ENCODE measurements at places on chromosomes 3 and 15. TPM values are rescaled to one million over a fixed set of nuclear protein-coding genes. Genes with fewer than 3 reads are reported as not detected.
A peak's percentile ranks its signal among the peaks of the same experiment; 100 is the strongest.

Gene ZPLD1
- not detected for total RNA-seq

Gene GRAMD2A
- not detected for total RNA-seq

Gene TCF12
- 59.4 TPM for total RNA-seq

Gene ZNF619
- 7.4 TPM for total RNA-seq

Gene TMEM45A
- 3.0 TPM for total RNA-seq

Gene HRG
- not detected for total RNA-seq

- no peak overlapping the region for H3K4me3 ChIP-seq
- H3K27me3 ChIP-seq, result peaks cover 67% of the 10 kb centered on the region
- H3K4me1 ChIP-seq, result peaks cover 51% of the 10 kb centered on the region
- no peak for DNase-seq
Measured at GRCh38 chr3:66496301-66496700, 4.5 kb downstream of the LRIG1 start.

GRCh38 chr3:170222647-170223541 is 670 bp downstream of the PRKCI start:
- peak overlapping the region; percentile 72 for H3K27ac ChIP-seq
- H3K36me3 ChIP-seq, result peaks cover 4% of the 10 kb centered on the region
- no peaks in the 10 kb centered on the region for H3K27me3 ChIP-seq
- DNase-seq, result peak; percentile 45
- peak overlapping the region; percentile 86 for H3K4me3 ChIP-seq

GRCh38 chr3:123869165-123869564 is 15.0 kb downstream of the MYLK start:
- H3K27me3 ChIP-seq, result peaks cover 6% of the 10 kb centered on the region
- H3K4me3 ChIP-seq, result no peak overlapping the region
- no peak overlapping the region for H3K27ac ChIP-seq
- DNase-seq, result no peak
- H3K36me3 ChIP-seq, result no peaks in the 10 kb centered on the region

- H3K27ac ChIP-seq, result no peak overlapping the region
- H3K27me3 ChIP-seq, result peaks cover 8% of the 10 kb centered on the region
- H3K4me3 ChIP-seq, result no peak overlapping the region
- no peaks in the 10 kb centered on the region for H3K36me3 ChIP-seq
- no peaks in the 10 kb centered on the region for H3K4me1 ChIP-seq
- DNase-seq, result no peak
Measured at GRCh38 chr3:64541803-64542202, 146.0 kb downstream of the ADAMTS9 start.

DNA sequence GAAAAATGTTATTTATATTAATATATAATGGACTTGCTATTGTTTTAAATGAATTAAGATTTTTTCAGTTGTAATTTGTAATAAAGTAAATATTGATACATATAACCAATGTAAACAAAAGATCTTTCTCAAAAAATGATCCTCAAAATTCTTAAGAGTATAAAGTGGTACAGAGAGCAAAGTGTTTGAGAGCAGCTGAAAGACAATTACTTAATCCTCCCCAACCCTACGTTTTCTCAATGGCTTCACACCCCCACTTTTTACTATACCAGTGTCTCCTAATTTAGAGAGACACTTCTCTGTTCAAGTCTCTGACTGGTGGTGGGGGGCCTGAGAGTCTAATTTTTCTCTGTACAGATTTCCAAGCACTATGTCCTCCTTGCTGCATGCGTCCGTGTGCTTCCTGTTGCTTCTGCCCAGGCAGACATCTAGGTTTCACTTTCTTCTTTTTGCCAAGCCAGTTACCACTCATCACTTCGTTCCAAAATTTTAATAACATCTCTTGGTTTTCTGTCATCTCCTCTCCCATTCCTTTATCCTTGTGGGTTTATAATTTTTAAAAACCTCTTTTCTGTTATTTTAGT is 276.3 kb upstream of the DNAJC19 start:
- H3K4me3 ChIP-seq, result peak overlapping the region; percentile 67
- no peaks in the 10 kb centered on the region for H3K36me3 ChIP-seq
- peaks cover 8% of the 10 kb centered on the region for H3K4me1 ChIP-seq
- no peak overlapping the region for H3K27ac ChIP-seq
- no peak for DNase-seq

GRCh38 chr3:71051893-71052687 is 531.4 kb downstream of the FOXP1 start:
- peaks cover 92% of the 10 kb centered on the region for H3K36me3 ChIP-seq
- no peaks in the 10 kb centered on the region for H3K27me3 ChIP-seq
- H3K4me1 ChIP-seq, result peaks cover 99% of the 10 kb centered on the region
- H3K4me3 ChIP-seq, result no peak overlapping the region
- peak overlapping the region; percentile 91 for H3K27ac ChIP-seq
- DNase-seq, result no peak
